ENCODE measurements at places on chromosomes 3 and 15.

- DNase-seq: no peak
These were observed 2.1 kb upstream of the HTR3D start for GRCh38 chr3:184029443-184029842.

GRCh38 chr15:41858756-41859155, 20.1 kb downstream of the PLA2G4B start:
- DNase-seq: no peak

DNA sequence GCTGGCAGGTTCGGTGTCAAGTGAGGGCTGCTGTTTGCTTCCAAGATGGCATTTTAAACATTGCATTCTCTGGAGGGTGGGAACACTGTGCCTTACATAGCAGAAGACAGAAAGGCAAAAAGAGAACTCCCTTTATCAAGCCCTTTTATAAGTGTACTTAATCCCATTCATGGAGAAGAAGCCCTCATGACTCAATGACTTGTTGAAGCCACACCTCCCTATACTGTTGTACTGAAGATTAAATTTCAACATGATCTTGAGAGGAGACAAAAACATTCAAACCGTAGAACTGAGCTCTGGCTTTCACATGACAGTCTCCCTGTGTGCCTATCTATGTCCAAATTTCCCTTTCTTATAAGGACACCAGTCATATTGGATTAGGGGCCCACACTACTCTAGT, 443.4 kb upstream of the CDIN1 start:
- DNase-seq: no peak

DNA sequence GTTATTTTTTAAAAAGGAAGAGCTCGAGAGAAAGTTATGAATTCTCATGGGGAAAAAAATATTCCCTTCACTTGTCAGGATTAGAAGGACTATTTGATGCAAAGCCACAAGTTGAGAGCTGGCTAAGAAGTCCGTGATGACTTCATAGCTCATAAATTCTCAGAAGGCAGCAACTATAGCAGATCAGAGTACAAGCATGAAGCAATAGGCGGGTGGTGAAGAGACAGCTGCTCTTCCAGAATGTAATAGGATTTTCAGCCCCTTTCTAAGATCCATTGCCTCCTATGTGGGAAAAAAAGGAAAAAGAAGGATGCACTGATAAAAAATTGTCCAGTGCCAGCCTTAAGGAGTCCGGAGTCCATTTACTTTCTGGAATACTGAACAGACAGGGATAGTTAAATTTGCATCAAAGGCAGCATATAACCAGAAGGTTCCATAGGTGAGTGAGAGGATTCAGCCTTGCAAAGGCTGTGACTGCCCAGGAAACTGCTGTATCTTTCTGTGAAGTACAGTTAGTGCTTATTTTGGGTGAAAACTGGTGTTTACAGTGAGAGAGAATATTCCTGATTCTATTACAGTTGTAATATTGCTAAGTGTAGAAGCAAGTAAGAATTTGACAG, 929.5 kb upstream of the ALCAM start:
- no peak for DNase-seq
